Mammary epithelial cell (primary cell): ENCODE measurements at places on chromosomes 6 and 20.

DNA sequence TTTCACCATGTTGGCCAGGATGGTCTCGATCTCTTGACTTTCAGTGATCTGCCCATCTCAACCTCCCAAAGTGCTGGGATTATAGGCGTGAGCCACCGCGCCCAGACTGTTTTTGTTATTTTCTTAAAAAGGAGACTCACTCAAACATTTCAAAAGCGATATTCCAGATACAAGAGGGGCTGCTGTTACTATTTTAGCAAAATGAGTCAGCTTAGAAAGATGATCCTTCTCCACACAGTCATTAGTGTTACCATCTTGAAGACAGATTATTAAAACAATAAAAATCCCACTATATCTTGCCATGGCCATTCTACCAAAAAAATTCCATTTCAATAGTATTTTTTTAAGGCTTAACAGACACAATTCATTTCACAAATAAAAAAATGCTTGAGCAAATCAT, 102.8 kb downstream of the PREP start:
- DNase-seq = no peak

GRCh38 chr6:13242178-13242577, 86.2 kb downstream of the TBC1D7 start:
- no peak for DNase-seq

DNA sequence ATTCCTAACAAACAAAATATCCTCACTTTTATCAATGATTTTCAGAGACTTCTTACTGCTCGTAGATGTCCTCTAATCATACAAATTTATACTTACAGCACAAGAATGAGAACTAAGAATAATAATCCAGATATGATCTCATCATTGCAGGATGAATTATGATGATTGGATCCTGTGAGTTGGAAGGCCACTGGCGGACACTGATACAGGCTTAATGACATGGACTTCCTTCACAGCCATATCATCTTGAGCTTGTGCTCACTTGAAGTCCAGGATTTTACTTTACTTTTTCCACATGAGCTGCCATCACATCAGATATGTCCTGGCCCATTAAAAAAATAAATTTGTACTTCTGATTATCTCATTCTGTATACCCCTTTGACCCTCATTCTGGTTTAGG, 94.3 kb downstream of the NKAIN2 start:
- DNase-seq = no peak

DNA sequence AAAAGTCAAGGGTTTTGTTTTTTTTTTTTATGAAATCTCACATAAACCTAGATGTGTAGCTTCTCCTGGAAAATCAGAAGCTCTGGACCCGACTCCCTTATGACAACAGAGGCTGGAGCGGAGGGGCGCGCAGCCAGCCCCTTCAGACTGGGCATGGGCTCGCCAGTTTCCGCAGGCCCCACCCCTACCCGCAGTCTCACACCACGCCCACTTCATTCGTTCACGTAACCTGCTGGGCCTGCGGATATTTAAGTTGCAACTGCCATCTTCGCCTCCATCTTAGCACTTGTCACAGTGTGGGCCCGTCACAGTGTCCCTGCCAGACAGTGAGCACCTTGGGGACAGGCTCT, 111.7 kb upstream of the PTPN1 start:
- no peak for DNase-seq

- DNase-seq = no peak
These were observed 142.3 kb upstream of the CARMIL1 start for GRCh38 chr6:25136854-25137253.

DNA sequence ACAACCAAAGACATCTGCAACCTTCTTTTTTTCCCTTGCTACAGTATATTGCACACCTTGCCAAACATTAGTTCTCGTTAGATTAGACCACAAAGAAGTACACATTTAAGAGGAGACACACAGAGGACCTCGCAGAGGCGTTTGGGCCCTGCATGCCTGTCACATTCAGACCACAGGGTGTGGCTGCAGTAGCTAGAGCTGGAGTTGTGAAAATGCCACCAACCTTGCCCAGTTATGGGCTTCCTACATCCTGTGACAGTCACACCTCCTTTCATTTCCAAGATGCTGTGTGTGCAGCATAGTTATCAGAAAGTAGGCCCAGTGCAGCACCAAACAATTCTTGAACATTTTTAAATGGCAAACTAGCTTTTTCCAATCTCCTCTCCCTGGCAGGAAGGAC, 2.4 kb downstream of the SYNE1 start:
- no peak for DNase-seq

- DNase-seq = no peak
These were observed 622.4 kb downstream of the HTR1B start for GRCh38 chr6:76840865-76841264.

DNA sequence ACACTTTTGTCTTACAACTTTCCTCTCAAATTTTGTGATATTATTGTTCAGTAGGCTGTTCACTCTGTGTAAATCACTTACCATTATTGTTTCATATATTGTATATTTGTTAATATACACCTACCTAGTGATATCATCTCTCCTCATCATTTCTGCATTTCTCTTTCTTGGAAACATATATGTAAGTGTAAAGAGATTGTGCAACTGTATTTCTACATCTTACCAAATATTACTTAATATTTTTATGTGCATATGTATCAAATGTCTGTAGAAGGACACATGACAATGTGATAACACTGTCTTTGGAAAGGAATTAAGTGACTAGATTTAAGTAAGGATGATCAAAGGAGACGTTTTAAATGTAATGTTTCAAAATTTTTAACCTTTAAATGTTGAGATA, 30.2 kb downstream of the ZNF322 start:
- DNase-seq = no peak

- DNase-seq = peak; percentile 14
These were observed 427.3 kb upstream of the CITED2 start for GRCh38 chr6:139801571-139802321.

DNA sequence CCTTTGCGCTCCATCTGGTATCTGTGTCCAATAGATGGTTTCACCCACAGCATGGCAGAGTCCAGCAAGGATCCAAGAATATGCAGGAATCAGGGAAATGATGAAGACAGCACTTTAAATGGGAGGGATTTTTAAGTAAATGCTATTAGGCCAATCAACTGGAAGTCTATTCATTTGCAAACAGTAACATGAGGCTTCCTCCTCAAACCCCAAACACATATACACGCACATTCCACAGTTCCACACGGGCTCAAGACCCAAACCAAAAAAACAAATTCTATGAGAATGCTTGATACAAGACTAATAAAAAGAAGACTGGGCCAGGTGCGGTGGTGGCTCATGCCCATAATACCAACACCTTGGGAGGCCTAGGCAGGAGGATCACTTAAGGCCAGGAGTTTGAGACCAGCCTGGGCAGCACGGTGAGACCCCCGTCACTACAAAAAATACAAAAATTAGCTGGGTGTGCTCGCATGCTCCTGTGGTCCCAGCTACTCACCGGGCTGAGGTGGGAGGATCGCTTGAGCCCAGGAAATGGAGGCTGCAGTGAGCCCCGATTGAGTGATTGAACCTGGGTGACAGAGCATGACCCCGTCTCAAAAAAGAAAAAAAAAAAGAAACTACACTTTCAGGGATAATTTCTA, 21.9 kb upstream of the TFAP2C start:
- DNase-seq = no peak

DNA sequence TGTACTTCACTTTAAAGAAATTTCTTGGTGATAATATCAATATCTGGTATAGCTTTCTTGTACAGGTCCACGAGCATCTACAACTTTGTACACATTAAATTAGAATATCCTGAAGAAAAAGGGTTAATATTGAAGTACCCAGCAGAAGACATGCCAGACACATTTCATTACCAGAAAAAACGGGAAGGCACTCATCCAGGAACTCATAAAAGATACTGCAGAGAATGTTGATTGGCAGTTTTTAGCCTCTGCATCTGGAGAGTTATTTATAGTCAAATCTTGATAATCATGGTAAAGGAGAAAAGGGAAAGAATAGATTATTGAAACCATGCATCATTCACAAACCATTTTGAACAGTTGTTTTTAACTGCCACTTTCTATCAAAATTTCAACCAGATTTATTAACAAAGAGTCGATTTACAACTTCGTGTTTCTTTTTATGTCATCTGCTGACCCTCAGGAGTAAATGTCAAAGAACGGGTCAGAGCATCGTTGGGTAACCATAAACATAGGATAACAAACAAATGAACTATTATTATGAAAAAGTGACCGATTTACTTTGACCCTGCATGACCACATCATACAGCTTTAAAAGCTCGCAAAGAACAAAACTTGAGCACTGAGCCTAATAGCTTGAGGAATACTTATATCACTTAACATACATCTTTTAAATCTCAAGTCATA, 229.2 kb upstream of the SGK1 start:
- DNase-seq = no peak

DNA sequence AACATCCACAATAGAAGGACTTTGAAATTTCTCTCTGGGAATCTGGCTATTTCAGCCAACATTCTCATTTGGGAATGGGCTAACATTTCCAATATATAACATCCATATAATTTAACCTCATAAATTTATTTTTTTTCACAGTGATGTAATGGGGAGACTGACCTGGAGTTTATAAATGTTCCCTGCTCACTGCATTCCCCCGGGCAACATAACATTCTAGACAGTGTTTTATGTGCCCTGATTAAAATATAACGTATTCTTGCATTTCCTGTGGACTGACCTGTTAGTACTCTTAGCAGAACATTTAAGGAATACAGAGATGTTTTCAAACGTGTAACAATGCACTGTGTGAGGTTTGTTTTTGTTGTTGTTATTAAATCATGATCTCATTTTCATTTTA, 20.9 kb downstream of the TSHZ2 start:
- no peak for DNase-seq

DNA sequence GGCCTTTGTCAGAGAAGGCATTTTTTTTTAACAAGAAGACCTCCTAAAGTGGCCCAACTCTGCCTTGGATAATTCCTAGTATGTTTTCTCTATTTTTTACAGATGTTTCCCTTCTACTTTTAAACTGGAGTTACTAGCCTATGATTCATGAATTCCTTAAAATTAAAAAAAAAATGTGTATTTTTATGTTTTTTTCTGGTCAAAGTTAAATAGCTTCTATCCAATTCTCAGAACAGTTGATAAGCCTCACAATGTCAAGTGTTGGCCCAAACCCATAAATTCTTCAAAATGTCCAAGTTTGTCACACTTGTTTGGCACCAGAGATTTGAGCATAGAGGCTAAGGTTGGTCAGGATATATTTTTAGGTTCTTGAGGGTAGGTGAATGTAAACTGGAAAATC, 64.0 kb downstream of the JAG1 start:
- no peak for DNase-seq
